ENCODE measurements at places on chromosomes 1 and 21.
A peak's percentile ranks its signal among the peaks of the same experiment; 100 is the strongest.

GRCh38 chr1:189866606-189867005 lies 611.1 kb downstream of the BRINP3 start:
- no peak for DNase-seq

GRCh38 chr1:190942475-190942874 lies 464.8 kb upstream of the BRINP3 start:
- no peak for DNase-seq

DNA sequence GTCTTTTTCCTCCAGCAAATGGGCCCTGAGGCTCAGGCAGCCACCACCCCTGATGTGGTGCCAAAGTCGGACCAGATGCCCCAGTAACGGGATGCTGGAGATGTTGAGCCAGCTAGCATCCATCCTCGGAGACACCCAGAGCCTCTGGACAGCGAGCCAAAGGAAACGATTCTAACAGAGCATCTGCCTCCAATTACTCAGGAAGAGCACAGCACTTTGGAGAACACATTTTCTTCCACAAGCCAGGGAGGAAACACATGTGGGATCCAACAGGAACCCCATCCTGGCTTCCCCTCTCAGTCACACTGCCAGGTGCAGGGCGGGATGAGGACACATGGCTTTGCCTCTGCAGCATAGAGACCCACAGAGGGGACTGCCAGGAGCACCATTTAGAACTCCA lies 44.9 kb downstream of the C1orf198 start:
- no peak for DNase-seq

DNA sequence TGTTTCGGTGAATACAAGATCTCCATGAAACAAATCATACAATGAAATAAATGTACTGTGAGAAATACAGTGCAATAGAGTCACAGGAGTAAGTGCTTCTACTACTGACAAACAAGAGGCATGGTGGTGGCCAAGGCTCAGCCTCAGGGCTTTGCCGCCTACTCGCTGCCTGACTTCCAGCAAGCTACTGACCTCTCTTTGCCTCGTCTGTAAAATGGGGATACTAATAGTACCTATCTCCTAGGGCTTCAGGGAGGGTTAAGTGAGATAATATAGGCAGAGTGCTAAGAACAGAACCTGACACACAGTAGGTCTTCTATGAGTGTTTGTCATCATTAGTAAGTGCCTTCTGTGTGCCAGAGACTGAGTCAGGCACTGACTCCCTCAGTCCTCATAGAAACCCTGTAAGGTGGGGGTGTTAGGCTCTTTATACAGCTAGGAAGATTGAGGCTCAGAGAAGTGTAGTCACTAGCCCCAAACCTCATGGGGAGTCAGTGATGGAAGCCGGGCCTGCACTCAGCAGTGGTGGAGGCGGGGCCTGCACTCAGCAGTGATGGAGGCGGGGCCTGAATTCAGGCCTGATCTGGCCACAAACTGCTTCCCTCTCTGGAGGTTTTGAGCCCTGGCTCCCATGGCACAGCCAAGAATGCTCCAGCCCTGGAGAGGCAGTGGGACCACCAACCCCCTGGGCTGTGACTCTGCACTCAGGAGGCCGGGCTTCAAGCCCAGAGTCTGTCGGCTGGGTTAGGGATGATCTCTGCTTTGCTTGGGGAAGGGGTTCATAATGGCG lies 6.8 kb downstream of the BSND start:
- DNase-seq: no peak

- DNase-seq: no peak
Observed at GRCh38 chr1:83717785-83718184, 281.1 kb downstream of the TTLL7 start.

- no peak for DNase-seq
Observed at GRCh38 chr1:98002288-98002687, 81.5 kb upstream of the DPYD start.

- DNase-seq: no peak
Observed at GRCh38 chr21:44898851-44899767, 21.6 kb downstream of the ITGB2 start.

DNA sequence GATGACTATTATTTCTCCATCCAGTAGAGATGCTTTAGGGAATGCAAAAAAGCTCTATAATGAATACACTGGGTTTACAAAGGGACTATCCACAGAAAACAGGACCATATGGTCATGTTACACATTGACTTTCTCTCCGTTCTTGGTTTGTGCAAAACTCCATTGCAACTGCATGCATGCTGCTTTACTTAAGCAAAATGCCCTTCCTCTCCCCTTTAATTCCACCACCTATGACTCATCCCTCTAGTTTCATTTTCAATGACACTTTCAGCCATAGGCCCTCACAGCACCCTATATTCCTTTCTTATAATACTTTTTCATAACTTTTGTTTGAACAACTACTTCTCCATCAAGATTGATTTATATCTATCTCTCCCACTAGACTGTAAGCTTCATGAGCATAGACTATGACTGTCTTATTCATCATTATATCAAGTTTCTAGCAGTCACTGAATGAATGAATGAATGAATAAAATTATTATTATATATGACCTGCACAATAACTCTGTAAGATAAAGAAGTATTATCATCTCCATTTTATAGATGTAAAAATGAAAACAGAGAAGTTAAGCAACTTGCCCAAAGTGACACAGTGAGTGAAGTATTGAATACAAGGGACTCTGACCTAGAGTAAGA lies 248.9 kb downstream of the PLPP3 start:
- DNase-seq: no peak

GRCh38 chr1:172467446-172467845 lies 23.6 kb upstream of the PIGC start:
- no peak for DNase-seq

DNA sequence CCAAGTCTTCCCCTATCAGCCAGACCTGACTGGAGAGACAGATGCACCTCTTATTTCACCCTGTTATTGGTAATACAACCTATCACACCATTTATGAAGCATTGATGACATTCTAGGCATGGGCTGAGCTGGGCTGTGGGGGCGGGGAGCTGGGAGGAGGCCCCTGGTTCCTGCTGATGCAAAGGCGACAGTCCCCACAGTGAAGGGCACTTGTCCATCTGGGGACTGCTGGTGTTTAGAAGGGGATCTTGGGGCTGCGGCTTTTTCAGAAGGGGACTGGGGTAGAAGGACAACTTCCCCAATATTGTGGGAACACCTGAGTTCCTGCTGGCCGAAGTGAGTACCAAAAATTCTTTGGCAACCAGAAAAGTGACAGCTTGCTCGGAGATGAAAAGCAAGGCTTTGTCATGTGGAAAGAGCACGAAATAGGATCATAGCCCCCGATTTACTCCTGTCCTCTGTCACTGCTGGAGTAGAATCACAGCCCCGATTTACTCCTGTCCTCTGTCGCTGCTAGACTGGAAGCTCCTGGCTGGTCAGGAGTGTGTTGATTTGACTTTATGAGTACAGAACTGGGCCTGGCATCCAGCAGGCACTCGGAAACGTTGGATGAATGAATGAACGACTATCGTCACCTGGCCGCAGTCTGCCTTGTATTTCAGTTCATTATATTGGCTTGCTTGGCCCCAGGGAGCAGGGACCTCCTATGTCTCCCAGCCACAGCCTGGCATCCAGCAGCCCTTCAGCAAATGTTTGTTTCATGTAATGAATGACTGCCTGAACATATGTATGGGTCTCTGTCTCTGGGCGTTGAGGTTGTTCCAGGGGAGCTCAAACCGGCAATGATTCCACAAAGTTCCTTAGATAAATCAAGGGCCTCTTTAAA lies 16.5 kb upstream of the ETV3L start:
- peak; percentile 35 for DNase-seq

GRCh38 chr1:218369688-218370511 lies 24.8 kb downstream of the TGFB2 start:
- no peak for DNase-seq
